ENCODE measurements at places on chromosomes 4 and X.

- H3K4me1 ChIP-seq = no peaks in the 10 kb centered on the region
- no peaks in the 10 kb centered on the region for H3K36me3 ChIP-seq
- H3K27me3 ChIP-seq = no peaks in the 10 kb centered on the region
- no peak for DNase-seq
Observed at GRCh38 chrX:115053223-115053622, 35.8 kb upstream of the IL13RA2 start.

- no peak overlapping the region for H3K27ac ChIP-seq
- H3K4me1 ChIP-seq = no peaks in the 10 kb centered on the region
- DNase-seq = no peak
- H3K27me3 ChIP-seq = peaks cover 27% of the 10 kb centered on the region
Observed at GRCh38 chrX:101977106-101977505, 45.3 kb upstream of the ZMAT1 start.

GRCh38 chrX:96182366-96182765 is 502.3 kb upstream of the DIAPH2 start:
- no peaks in the 10 kb centered on the region for H3K4me1 ChIP-seq
- no peak overlapping the region for H3K4me3 ChIP-seq
- DNase-seq = no peak
- no peaks in the 10 kb centered on the region for H3K27me3 ChIP-seq
- H3K36me3 ChIP-seq = no peaks in the 10 kb centered on the region

DNA sequence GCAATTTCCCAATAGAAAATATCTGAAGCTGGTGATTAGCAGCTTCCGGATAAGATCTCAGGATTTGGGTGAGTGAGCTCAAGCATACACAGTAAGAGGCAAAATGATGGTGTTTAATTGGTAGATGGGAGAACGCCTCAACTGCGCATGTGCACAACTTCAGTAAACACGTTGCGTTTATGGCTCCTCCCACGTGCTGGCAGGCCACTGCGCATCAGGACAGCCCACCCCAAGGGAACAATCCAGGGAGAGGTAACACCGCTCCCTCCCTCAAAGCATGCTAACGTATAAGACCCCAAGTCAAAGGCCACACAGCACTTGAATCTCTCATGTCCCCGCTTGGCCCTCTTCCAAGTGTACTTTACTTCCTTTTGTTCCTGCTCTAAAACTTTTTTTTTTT is 10.3 kb upstream of the CENPU start:
- DNase-seq = no peak
- H3K4me3 ChIP-seq = no peak overlapping the region
- H3K27ac ChIP-seq = no peak overlapping the region
- H3K4me1 ChIP-seq = peaks cover 11% of the 10 kb centered on the region

DNA sequence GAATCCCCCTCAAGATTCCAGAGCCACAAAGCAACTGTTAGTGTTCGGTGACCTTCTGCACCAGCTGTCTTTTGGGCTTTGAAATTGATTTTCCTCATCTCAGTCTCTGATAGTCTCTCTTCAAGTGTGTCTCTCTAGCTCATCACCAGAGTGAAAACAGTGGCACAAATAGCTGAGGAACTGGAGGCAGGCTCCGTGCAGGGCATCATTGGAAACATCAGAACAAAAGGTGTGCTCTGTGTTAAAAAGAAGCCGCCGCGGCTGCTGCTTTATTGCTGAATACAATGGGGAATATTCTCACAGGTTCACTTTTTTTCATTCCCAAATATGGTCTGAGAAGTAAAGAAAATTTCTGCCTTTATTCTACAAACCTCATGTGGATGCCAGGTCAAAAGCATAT is 297.5 kb downstream of the DCTD start:
- peaks cover 1% of the 10 kb centered on the region for H3K36me3 ChIP-seq
- H3K27ac ChIP-seq = no peak overlapping the region
- peaks cover 29% of the 10 kb centered on the region for H3K27me3 ChIP-seq
- H3K4me3 ChIP-seq = no peak overlapping the region
- DNase-seq = no peak
- H3K4me1 ChIP-seq = no peaks in the 10 kb centered on the region

All from central memory CD8-positive, alpha-beta T cell (primary cell).